Activated effector memory CD4-positive, alpha-beta T cell treated with Interleukin-2 at 50 U/mL for 16 hours (primary cell): ENCODE measurements at places on chromosomes 12 and 14.

GRCh38 chr12:124006085-124006845 lies 33.2 kb downstream of the ZNF664 start:
- DNase-seq, result no peak

DNA sequence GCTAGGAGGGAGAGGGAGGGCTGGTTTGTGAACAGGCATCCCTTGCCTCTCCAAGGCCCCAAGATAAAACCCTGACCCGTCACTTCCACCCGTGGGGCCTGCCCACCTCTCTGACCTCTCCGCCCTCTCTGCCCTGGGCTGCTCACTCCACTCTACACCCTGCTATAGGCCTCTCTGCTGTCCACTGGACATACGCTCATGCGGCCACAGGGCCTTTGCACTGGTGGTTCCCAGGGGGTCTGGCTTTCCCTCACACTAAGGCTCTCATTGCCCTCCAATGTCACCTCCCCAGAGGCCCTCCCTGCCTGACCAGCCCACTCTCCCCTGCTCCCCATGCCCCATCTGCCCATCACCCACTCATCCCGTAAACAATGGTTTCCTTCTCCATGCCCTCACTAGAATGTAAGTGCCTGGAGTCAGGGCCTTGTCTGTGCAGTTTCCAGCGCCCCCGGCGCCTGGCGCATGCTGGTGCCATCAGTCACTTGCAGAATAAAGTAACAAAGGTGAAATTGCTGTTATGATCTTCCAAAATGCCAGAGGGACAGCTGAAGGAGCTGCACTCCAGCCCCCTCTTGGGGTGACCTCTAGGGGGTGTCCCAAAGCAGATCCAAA lies 73.6 kb downstream of the RFLNA start:
- no peak for DNase-seq

DNA sequence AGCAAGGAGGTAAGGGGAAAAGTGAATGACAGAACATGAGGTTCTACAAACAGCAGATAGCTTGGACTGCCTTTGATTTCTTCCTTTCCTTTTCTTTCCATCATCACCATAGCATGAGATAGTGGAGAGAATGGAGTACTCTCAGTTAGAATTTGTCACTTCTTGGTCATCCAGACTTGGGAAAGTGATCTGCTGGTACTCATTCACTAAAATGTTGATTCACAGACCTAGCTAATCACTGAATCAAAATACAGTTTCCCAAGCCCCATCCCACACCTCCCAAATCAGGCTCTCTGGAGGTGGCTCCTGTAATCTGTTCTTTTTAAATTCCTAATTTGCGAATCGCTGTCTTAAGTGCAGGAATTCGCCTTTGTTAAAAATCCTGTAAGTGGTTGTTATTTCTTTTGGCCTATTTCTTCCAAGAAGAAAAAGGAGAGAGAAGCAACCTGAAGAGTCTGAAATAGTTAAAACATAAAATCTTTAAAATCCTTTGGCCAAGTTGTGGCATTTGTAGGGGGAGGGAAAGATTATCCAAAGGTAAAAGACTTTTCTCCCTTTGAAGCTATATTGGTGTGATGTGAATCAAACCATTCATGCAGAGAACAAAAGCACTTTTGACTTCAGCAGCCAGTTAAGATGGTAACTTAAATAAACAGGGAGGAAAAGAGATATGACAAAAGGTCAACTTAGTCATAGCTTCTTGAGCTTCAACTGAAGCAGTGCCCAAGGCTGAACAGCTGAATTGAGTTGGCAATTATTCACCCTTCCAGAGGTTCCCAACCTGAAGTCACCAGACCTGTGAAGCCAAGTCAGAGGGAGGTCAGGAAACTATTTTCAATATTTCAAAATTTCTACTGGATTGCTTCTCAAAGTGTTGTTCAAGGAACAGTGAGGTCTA lies 255.1 kb upstream of the KRR1 start:
- no peak for DNase-seq

- DNase-seq, result no peak
Measured at GRCh38 chr12:11731455-11731854, 82.0 kb downstream of the ETV6 start.

GRCh38 chr12:2640709-2641108 lies 154.1 kb upstream of the FKBP4 start:
- no peak for DNase-seq
